ENCODE measurements at places on chromosomes 12 and 14.

GRCh38 chr14:92563359-92563758, 49.8 kb downstream of the RIN3 start:
- no peak for DNase-seq

DNA sequence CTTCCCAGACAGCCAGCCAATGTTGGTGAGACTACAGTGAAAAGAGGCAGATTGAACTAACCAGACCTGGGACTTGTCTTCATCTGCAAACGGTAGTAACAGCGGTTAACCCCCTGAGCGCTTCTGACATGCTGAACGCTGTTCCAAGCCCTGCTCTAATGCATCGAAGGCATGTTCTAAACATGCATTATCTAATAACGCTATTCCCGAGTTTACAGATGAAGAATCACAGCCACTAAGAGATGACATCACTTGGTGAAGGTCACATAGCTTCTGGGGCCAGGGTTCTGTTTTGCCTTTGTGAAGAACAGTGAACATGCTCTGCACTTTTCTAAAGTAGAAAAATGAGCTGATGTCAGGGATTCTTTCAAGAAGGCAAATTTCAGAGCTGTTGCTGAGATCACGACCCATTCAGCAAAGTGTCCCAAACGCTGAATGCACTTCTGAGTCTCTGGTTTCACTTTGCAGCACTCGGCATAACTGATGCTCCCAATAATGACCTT, 56.0 kb downstream of the FOS start:
- DNase-seq = no peak

- peak; percentile 63 for DNase-seq
These were observed 124.8 kb upstream of the WSCD2 start for GRCh38 chr12:108004319-108004718.

- no peak for DNase-seq
These were observed 112.6 kb downstream of the SLC2A13 start for GRCh38 chr12:39993268-39993667.

GRCh38 chr14:81301371-81301770, 80.6 kb upstream of the GTF2A1 start:
- no peak for DNase-seq

GRCh38 chr12:130649101-130650045, 66.7 kb downstream of the RIMBP2 start:
- DNase-seq = no peak

DNA sequence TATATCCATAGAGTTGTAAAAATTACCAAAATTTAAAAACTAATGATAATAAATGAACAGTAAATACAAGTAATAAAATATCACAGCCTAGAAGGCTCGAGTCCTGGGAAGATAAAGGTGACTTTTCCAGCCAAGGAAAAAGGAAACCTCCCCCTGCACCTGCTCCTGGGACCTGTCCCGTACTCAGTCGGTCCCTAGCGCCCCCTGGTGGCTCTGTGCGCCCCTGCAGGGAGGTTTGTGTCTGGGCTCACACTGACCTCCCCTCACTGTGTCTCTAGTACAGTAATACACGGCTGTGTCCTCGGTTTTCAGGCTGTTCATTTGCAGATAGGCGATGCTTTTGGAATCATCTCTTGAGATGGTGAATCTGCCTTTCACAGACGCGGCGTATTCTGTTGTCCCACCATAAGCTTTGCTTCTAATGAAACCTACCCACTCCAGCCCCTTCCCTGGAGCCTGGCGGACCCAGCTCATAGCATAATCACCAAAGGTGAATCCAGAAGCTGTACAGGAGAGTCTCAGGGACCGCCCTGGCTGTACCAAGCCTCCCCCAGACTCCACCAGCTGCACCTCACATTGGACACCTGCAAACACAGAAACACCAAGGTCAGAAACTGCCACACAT, 1030.4 kb downstream of the TMEM121 start:
- DNase-seq = no peak

DNA sequence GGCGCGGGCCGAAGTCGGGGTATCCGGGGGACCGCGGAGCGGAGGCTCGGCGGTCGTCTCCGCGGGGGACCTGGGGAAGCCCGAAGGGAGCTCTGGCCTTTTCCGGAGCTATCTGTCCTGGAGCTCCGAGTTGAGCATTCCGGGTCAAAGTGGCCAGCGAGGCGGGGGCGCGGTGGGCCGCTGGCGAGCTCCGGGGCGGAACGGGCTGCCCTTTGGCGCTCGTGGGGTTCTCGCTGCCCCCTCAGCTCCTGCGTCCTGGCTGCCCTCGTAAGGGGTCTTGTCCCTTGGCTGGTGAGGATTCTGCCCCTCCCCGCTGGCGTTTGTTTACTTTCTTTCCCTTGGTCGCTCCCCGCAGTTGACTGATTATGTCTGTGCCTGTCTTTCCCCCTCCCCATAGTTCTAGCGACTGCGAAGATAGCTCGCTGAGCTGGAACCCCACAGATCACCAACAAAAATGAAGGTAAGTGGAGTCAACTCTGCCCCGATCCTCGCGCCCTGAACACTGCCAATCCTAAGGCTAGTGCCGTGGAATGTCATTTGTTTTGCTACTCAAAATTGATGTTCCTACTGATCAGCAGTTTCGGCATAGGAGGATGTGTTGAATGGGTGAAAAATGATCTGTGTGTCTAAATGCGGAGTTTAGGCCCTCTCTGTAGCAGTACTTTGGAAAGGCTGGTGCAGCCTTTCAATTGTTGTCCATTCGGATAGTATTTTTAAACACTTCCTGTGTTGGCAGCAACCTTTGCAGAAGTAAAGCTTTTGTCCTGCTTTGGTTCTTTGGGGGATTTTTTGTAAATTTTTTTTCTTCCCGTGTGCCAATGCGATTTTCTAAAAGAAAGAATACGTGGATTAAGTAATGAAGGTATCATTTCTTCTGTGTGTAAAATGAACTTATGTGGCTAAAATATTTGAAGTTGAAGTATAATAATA, 1.3 kb downstream of the ARID4A start:
- DNase-seq = no peak

DNA sequence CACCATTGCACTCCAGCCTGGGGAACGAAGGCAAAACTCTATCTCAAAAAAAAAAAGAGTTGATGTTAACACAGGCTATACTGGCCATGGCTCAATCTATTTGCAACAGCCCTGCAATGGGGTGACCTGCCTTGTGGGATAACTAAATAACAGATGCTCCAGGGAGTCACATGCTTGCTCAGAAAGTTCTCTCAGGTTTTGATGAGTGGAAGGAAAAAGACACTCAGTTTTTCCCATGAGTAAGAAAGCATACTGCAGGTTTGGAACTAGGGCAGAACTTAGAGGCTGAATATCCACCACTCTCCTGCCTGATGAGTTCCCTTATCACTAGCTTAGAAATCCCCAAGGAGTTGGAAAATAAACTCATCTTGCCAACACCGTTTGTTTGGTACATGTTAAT, 16.9 kb downstream of the WSB2 start:
- DNase-seq = no peak

GRCh38 chr14:104297313-104297704, 158.9 kb downstream of the KIF26A start:
- DNase-seq = no peak

DNA sequence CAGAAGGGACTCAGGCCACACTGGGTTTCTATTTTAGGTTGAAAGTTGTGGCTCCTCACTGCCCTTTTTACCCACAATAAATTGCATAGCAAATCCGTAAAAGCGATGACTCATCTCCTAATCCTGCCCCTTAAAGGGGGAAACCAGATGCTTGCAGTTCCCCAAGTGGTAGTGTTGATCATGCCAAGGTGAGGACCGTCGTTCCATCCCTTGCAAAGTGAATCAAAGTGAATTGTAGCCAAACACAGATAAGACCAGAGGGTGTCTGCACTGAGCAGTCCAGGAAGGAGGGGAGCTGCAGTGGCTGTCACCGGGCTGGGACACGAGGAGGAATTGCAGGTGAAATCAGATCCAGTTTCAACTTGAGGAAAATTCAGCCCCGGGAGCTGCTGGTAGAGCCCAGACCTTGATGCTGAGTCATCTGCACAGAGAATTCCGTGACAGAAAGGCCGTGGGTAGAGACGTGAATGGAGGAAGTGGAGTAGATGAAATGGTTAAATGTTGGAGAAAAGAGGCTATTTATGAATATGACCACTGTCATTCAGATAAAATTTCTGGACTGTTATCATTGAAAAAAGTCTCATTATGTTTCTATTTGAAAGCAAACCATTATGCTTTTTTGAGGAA, 44.2 kb upstream of the MMP17 start:
- DNase-seq = no peak

DNA sequence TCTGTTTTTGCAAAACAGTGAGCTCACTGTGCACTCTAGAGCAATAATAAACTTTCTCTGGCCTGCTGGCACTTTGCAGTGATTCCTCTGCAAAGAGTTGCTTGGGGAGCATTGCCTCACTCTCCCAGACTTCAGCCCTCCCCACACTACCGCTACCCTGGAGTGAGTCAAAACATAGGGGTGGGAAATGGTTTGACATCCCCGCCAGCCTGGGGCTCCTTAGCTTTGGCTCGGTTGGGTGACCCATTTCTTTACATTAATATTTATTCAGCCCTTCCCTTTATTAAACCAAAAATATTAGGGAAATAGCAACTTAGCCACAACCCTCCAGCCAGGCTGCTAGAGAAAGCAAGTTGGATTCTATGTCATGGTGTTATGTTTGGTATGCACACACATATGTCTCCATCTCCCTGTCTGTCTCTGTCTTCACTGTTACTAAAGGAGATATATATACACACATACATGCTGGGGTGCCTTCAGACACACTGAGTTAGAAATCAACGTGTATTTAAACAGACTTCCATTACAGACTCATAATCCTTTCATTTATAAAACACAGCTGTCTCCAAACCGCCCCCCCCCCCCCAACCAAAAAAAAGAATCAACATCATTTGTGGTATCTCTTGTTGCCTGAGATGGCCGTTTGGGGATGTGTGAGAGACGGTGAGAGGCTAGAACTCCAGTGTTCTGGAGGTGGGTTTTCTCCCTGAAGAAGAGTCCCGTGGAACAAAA, 3.4 kb upstream of the IRF2BPL start:
- peak; percentile 32 for DNase-seq

DNA sequence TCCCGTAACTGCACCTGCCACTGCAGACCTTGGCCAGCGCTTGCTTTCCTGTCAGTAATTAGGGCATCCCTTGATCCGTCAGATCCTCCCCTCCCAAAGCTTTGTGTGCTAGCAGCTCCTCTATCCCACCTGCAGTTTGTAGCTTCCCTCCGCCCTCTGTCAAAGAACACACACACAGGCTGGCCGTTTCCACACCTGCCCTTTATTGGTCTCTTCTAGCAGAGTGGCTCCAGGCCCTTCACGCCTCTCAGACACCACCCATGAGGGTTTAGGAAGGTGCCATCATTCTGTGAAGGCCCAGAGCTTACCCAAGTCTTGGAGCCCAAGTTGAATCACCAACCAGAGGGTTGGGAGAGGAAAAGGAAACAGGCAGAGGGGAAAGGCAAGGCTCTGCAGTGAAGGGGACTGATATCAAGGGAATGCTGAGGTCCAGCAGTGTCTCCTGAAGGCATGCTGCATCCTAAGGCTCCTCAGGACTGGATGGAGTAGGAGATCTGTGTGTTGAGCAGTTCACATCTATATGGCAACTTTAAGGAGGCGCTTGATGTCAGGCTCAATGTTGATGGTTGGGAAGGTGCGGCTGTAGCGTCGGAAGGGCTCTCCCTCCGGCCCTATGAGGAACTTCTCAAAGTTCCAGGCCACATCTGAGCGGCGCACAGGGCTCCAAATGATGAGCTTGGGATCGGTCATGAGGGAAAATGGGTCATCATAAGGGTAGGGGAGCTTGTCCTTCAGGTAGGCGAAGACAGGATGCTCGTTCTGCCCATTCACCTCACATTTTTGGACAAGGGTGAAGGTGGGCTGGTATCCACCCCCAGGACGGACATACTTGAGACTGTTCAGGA, 3.4 kb downstream of the GPX2 start:
- DNase-seq = no peak

DNA sequence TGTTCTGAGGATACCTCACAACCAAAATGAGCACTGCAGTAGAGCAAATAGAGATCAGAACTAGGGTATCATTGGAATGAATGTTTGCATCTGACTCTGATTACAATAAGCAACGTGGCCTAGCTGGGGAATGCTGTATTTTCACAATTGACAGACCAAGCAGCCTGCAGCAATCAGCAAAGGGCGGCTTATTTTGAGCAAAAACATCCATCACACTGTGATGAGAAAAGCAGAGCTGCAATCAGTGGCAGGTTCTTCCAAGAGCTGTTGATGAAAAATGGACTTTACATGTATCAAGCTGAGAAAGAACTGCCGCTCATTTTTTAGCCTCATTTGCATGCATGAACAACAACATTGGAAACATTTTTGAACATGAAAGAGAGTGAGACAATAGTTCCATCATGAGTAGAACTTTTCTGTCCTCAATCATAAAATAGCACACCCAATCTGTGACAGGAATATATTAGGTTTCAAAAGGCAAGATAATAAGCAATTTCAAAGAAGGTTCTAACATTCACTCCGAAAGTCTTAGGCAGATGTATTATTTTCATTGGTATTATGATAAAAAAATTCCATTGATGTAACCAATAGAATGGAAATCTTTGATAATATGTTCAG, 249.7 kb upstream of the FBXO33 start:
- no peak for DNase-seq

DNA sequence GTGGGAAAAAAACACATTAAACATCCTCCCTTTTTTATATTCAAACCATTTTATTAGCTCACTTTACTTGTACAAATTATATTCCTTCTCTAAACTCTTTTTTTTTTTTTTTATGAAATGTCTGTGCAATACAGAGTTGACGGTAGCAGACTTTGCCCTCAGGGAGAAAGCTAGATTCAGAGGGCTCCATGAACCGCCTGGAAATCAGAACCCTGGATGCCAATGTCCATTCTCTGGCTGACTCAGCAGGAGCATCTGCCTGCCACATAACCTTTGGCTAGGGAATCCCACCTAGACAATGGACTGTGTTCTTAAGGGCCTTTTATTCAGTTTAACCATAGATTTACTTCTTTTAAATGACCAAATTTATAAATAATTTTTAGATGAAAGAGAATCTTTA, 467.0 kb downstream of the MDGA2 start:
- DNase-seq = no peak

- no peak for DNase-seq
These were observed 23.0 kb upstream of the KCNJ8 start for GRCh38 chr12:21797539-21797938.

GRCh38 chr12:23555825-23556207, 393.7 kb downstream of the SOX5 start:
- no peak for DNase-seq

Data from NCI-H1092 treated with DMSO at 0.1 percent for 48 hours (cell line).